ENCODE measurements at places on chromosomes 5 and 9. TPM values are rescaled to one million over a fixed set of nuclear protein-coding genes. Genes with fewer than 3 reads are reported as not detected.

The HMMR gene
- total RNA-seq = 18.3 TPM

The OR1Q1 gene
- total RNA-seq = not detected

The RRAGA gene
- 23.1 TPM for total RNA-seq

The SLC6A7 gene
- 0.76 TPM for total RNA-seq

The SPINK13 gene
- total RNA-seq = not detected

The PCDHB15 gene
- 0.05 TPM for total RNA-seq

The PRSS3 gene
- 123 TPM for total RNA-seq

The FBP1 gene
- total RNA-seq = 63.3 TPM

The SLC34A1 gene
- not detected for total RNA-seq

The MELK gene
- total RNA-seq = 21.8 TPM

The NUTM2F gene
- total RNA-seq = not detected

The PCDHGA12 gene
- total RNA-seq = 0.37 TPM

The APBA1 gene
- 2.7 TPM for total RNA-seq

The RNF20 gene
- 5.0 TPM for total RNA-seq

The CNTFR gene
- not detected for total RNA-seq

The TUT7 gene
- total RNA-seq = 11.1 TPM

The INSL6 gene
- not detected for total RNA-seq

The BAAT gene
- total RNA-seq = 0.57 TPM

The PCDHGB3 gene
- total RNA-seq = 0.41 TPM

The AMBP gene
- total RNA-seq = 4.4 TPM

The CCDC183 gene
- total RNA-seq = 9.0 TPM

The CDX1 gene
- 6.6 TPM for total RNA-seq

The GBGT1 gene
- total RNA-seq = not detected

The TXNDC8 gene
- total RNA-seq = not detected

Measured in HT-29 (cell line).